ENCODE measurements at places on chromosomes 3 and 15.

DNA sequence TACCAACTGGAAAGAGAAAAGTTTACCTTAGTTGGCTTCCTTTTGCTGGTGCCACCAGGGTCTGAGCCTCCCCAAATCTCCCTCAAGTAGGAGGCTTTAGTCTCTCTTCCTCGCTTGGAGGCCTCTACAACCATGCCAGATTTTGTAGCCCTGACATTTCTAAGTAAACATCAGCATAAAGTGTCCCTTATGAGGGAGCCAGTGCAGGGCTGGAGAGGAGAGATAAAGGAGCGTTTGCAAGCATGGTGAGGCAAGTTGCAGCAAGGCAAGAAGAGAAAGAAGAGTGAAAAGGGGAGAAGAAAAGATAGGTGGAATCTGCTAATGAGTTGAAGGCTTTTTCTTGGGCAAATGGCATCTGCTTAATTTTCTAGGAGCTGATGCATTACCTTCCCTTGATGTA lies 82.7 kb upstream of the FNDC3B start:
- DNase-seq = no peak

DNA sequence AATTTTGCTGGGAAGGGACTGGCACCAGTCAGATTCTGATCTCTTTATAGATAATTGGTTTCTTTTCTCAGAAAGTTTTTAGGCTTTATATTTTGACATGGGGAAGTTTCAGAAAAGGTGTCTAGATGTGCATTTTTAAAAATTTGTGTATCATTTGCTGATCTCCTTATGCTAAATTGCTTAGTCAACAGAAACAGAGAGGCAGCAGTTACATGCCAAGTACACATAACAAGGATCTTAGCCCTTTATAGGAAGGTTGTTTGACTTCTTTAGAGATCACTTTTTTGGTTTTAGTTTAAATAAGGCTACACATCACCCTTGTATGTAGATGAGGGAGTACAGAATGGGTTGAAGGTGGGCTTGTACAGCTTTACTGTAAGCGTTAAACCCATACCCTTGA lies 53.5 kb downstream of the RAP2B start:
- no peak for DNase-seq

GRCh38 chr15:87866961-87867360 lies 389.6 kb downstream of the NTRK3 start:
- DNase-seq = no peak

DNA sequence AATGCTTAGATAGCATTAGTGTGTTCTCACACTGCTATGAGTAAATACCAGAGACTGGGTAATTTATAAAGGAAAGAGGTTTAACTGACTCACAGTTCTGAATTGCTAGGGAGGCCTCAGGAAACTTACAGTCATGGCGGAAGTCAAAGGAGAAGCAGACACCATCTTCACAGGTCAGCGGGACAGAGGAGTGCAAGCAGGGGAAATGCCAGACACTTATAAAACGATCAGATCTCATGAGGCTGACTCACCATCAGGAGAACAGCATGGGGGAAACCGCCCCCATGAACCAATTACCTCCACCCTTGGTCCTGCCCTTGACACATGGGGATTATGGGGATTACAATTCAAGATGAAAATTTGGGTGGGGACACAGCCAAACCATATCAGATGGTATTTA lies 381.5 kb upstream of the DPPA4 start:
- DNase-seq = no peak

- no peak for DNase-seq
Measured at GRCh38 chr15:89822951-89823711, 8.5 kb upstream of the ANPEP start.

GRCh38 chr15:65099336-65099735 lies 15.7 kb downstream of the UBAP1L start:
- no peak for DNase-seq
